ENCODE measurements at places on chromosomes 2 and 18. TPM values are rescaled to one million over a fixed set of nuclear protein-coding genes. Genes with fewer than 3 reads are reported as not detected.

Gene UGT1A5
- total RNA-seq = 0.13 TPM

Gene ANTXR1
- total RNA-seq = 137 TPM

Gene LTBP1
- total RNA-seq = 41.7 TPM

Gene KIAA2012
- not detected for total RNA-seq

Gene CD226
- total RNA-seq = 0.13 TPM

Gene ZEB2
- 8.3 TPM for total RNA-seq

Gene BMP10
- total RNA-seq = not detected

Gene DNAH6
- 0.10 TPM for total RNA-seq

Gene METTL4
- total RNA-seq = 4.9 TPM

Gene DUSP19
- 0.34 TPM for total RNA-seq

Gene ATIC
- total RNA-seq = 199 TPM

Gene CCBE1
- 9.7 TPM for total RNA-seq

Gene OR6B2
- total RNA-seq = not detected

Gene TUBA4B
- total RNA-seq = 0.20 TPM

Gene CRYBA2
- not detected for total RNA-seq

Gene PEX13
- 14.9 TPM for total RNA-seq

Gene PLCL1
- total RNA-seq = not detected
